ENCODE measurements at places on chromosomes 7 and 10.
A peak's percentile ranks its signal among the peaks of the same experiment; 100 is the strongest.

- no peak for DNase-seq
These were observed 52.7 kb downstream of the GRB10 start for GRCh38 chr7:50729962-50730361.

GRCh38 chr7:33444511-33444910 is 315.1 kb downstream of the BBS9 start:
- no peak for DNase-seq

- DNase-seq = no peak
These were observed 22.0 kb downstream of the ITGB8 start for GRCh38 chr7:20352573-20353306.

- peak; percentile 46 for DNase-seq
These were observed 102.2 kb downstream of the MYOF start for GRCh38 chr10:93379731-93380575.

DNA sequence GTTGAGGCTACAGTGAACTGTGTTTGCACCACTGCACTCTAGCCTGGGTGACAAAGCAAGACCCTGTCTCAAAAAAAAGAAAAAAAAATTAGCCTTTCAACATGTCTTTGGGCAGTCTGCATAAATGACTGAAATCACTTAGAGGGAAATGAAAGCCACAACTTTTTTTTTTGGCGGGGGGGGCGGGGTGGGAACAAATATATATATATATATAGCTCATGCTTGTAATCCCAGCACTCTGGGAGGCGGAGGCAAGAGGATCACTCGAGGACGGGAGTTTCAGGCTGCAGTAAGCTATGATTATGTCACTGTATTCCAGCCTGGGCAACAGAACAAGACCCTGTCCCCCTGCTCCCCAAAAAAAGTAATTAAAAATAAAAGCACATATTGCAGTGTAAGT is 23.4 kb upstream of the MICU1 start:
- no peak for DNase-seq

GRCh38 chr7:130942211-130942964 is 208.4 kb upstream of the KLF14 start:
- DNase-seq = no peak

DNA sequence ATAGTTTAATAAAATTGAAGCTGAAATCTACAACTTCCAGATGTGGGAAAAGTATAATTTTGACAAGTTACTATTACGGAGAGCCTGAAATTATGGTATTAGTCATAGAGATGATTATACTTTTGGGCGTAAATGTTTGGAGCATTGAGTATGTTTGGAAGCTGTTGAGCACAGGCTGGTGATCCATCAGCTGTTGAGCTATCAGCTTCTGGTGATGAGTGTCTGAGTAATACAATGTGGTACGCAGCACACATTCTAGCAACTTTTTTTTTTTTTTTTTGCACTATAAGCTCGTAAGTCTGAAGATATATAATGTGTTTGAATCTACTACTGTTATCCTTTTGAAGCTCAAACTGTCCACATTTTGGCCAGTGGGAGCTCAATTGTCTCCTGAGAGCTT is 123.4 kb downstream of the ATE1 start:
- DNase-seq = no peak

DNA sequence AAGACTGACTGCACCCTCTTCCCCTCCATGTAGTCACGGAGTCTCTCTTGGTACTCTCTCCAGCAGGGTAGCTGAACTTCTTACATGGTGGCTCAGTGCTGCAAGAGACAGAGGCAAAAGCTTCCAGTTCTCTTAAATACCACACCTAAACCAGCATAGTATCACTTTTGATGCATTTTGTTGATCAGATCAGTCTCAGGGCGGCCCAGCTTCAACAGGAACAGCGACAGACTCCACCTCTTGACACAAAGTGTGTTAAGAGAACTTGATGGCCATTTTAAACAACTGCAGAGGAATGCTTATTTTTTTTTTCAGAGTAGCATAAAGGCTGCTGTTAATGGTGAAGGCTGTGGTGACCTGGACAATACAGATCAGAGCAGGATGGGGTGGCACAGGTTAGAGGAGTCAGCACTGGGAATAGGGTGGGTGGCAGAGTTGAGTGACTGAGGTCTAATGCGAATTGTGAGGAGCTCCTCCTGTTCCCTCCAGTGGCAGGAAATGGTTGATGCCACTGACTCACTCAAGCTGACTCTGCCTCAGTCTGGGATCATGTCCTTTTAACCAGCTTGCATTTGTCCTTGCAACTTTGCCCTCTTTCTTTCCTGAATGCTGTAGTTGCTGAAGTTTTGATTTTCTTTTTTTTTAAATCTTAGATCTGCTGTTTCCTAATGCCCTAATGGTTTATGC is 17.3 kb downstream of the MGAM start:
- DNase-seq = no peak

- no peak for DNase-seq
These were observed 25.3 kb downstream of the SLC26A3 start for GRCh38 chr7:107777702-107778101.

GRCh38 chr10:120691625-120692024 is 159.5 kb upstream of the WDR11 start:
- DNase-seq = no peak

DNA sequence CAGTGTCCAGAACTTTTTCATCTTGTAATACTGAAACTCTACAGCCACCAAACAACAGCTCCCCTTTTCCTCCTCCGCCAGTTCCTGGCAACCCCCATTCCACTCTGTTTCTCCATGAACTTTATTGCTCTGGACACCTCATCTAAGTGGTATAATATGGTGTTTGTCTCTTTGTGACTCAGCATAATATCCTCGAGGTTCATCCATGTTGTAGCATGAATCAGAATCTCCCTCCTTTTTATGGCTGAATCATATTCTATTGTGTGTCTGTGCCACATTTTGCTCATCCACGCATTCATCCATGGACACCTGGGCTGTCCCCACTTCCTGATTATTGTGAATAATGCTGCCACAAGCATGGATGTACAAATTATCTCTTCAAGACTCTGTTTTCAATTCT is 124.4 kb upstream of the FGFR2 start:
- no peak for DNase-seq

DNA sequence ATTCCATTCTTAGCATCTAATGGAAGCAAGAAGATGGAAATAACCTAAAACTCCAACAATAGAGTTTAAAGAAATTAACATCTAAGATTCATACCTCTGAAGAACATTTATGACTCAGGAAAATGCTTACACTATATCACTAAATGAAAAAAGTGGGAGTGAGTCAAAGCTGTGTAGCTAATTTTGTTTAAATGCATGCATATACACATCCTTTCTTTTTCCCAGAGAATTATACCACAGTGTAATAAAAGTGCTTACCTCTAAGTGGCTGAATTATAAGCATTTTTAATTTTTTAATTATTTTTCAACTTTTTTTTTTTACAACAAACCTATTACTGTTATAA is 44.3 kb downstream of the CCDC71L start:
- no peak for DNase-seq

GRCh38 chr7:83109352-83109751 is 53.3 kb downstream of the PCLO start:
- no peak for DNase-seq

DNA sequence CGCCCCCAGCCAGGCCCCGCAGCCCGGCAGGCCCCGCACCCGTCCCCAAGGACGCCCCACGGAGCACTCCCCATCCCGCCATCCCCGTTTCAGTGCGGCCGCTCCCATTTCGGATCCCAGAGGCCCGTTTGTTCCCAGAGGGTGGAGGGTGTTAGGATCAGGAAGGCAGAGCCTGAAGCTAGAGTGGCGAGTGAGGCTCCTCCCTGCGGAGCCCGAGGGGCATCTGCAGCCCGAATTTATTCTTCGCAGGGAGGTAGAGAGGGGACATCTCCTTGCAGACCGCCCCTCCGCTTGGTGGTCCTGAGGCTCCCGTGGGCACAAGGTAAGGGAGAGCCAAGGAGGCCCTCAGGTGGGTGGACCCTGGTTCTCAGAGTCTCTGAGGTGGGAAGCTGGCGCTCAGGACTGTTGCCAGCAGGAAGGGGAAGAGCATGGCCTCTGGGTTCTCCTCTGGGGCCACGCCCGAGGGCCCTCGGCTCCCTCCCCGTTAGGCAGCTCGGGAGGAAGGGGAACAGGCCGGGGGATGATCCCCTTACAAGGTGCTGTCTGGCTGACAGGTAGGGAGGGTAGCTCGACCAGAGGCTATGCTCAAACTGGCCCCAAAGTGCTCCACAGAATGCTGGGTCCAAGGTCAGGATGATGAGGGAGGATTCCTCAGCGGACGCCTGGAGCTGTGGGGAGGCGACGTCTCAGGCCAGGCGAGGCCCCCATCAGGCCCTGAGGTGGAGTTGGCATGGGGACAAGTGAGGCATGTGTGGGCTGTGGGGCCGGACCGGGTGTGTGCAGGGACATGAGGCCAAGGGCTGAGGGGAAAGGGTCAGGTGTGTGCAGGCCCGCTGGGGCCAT is 17.4 kb downstream of the POLL start:
- no peak for DNase-seq

- DNase-seq = no peak
These were observed 17.3 kb downstream of the DAGLB start for GRCh38 chr7:6430271-6430940.

DNA sequence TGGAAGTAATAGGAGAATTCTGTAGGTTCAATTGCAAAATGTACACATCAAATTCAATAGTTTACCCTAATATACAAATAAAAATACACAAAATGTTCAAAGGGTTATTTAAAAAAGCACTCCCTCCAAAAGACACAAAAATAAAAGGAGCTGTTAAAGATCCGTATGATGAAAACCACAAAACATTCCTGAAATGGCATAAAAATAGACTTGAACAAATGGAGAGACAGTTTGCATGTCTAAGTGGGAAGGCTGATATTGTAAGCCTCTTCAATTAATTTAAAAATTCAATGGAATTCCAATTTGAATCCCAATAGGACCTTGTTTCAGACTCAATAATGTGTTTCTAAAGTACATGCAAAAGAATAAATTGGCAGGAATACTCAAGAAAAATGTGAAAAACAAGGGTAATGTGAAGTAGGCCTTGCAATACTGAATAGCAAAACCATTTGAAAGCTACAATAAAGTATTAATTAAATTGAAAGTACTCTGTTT is 38.0 kb upstream of the INSYN2A start:
- no peak for DNase-seq

- no peak for DNase-seq
These were observed 258.0 kb downstream of the ZMYND11 start for GRCh38 chr10:393106-393745.

DNA sequence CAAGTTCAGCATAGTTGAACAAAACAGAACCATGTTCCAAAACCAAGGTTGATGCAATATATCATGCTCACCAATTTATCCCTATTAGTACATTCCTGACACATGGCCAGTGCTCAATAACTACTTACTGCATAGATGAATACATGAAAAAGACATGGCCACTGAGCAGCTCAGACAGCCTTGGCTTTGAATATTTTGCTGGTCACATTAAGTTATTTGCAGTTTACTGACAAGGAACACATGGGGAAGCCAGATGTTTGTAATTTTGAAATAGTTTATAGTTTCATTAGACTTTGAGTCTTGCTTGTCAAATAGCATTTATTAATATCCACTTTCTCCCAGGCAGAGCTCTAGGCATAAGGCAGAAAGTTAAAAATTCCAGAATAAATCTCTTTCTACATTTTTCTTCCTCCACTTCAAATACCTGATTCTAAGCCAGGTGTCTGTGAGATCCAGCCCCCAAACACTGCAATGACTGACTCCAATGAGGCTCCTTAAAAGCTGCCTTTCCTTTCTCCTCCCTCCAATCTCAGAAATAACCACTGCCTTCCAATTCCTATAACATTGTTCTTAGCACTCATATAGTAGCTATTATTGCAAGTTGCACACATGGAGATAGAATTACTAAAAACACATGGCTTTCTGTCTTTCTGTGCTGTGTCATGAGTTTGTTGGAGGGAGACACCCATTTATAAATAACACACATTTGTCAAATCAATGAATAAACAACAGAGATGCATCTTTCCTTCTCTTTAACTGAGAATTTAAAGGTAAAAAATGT is 91.3 kb downstream of the PCGF5 start:
- DNase-seq = no peak

DNA sequence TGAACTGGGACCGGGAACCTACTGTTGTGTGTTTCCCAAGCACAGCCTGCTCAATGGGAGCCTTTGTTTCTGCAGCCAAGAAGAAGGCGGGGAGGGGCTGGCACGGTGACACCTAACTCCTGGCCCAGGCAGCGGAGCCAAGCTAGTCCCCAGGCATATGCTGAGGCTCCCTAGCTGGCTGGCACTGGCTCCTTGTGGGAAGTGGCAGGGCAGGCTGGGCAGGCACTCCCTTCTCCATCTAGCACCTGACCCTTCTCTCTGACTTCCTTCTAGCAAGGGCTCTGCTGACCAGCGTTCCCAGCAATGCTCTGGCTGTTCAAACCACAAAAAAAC is 325.0 kb downstream of the PLXNA4 start:
- DNase-seq = no peak

DNA sequence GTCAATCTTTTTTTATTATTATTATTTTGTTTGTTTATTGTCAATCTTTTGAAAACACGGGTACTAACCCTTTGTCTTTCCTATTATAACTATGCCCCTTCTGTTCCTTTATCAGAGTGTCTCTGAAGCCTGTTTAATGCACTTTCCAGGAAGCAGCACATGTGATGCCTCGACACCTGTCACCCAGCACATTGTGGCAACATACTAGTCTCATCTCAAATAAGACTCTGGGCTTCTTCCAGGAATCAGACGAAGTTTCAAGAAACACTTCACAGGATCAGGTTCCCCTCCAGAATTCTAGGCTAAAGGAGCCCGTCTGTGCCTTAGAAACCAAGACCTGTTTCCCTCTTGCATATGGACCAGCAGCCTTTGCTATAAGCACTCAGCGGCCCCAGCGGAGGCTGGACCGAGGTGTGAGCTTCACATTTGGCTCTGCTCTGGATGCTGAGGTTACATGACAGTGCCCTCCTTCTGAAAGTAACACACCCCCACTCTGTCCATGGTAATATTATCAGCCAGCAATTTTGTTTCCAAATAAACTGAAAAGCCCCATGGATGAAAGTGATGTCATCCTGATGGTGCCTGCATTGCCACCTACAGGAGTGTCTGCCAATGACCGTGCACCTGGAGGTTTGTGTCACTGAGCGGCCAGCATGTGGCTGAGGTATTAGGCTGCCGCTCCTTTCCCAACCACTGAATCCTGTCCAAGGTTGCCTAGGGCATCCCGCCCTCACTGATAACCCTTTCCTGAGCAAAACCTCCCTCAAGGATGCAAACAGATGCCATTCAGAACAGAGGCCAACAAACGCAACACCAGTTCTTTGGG is 38.1 kb downstream of the MKI67 start:
- DNase-seq = no peak

DNA sequence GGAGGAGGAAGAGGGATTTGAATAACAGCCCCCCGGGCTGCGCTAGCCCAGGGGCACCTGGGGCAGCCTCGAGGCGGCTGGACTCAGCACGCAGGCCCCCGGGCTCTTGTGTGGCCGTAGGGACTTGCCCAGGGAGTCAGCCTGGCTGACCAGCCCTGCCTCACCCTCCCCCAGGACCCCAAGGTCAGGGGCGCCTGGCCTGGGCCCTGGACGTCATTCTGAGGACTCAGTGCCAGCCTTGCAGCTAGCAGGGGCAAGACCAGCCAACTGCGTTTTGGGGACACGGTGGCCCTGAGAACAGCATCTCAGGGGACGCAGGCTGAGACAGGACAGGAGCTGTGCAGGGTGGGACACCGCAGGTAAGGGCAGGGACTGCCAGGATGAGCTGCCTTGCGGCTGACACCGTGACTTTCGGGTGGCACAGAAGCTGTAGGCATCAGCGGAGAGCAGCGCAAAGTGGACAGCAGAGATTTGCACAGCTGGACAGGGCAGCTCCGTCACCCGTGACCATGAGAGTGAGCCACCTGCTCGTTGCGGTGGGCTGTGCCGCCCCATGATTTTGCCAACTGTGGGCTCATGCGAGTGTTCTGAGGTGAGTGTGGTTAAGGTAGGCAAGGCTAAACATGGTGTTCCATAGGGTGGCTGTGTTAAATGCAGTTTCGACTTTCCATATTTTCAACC is 48.1 kb upstream of the UBE3C start:
- DNase-seq = no peak

Measured in stimulated activated CD4-positive, alpha-beta T cell treated with anti-CD3 and anti-CD28 coated beads, Interleukin-2, amount 100 ng/mL, for 24 hours (primary cell).